ENCODE measurements at places on chromosomes 7 and 10.

DNA sequence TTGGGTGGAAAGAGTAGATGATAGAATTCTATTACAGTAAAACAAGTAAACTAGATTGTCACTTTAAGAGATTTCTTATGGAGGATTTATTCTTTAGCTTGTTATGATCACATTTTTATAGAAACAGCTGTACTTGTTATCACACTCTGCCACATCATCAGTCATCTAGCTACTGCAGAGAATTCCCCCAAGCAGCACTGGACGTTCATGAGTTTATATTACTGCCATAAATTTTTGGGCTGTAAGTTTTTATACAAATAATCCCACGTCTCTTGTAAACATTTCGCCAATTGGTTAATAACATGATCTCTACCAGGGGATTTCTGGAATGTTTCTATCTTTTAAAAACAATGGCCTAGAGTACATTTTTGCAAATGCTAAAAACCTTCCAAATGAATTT, 238.8 kb downstream of the POLR1F start:
- DNase-seq = no peak

DNA sequence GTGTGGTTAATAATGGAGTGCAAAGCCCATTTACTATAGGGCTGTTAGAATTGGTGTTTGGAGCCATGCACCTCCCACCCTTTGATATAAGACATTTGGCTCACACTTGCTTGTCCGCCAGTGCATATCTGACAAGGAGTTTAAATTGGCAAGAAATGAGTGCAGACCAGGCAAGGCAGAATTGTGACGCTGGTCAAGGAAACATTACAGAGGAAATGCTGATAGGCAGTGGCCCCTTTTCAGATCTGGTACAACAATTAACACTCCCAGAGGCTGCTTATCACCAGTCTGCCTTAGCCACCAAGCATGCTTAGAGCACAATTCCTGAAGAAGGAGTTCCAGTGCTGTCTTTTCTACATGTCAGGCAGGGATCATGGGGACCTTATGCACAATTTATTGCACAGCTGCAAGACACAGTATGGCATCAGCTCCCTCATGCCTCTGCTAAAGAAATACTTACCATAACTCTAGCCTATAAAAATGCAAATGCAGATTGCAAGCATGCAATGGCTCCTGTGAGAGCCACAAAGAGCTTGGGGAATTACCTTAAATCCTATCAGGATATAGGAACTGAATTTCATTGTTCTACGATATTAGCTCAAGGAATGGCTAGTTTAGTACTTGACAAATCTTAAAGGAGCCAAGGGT, 35.2 kb downstream of the OR13A1 start:
- DNase-seq = no peak

GRCh38 chr7:19519443-19520021, 189.3 kb downstream of the POLR1F start:
- no peak for DNase-seq

DNA sequence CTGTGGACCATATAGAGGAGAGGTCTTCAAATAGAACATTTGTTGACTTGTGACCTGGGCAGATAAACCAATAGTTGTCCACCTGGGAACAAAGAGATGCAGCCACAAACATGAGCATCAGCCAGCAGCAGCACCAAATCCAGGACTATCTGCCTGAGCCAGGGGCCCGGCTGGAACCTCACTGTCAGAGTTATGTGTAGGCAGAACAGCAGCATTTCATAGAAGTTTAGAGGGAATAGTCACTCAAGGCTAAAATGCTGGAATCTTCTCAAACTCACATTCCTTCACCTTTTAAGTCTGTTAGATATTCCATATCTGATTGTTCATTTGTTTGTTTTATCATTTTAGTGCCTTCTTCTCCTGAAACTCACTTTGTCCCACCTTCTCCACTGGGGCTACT, 72.2 kb upstream of the IL6 start:
- DNase-seq = no peak

GRCh38 chr7:90194911-90195809, 16.4 kb upstream of the STEAP2 start:
- DNase-seq = no peak

- DNase-seq = no peak
These were observed 219.8 kb upstream of the GLI3 start for GRCh38 chr7:42456756-42457276.

GRCh38 chr7:16647435-16647960, 1.5 kb downstream of the BZW2 start:
- no peak for DNase-seq

DNA sequence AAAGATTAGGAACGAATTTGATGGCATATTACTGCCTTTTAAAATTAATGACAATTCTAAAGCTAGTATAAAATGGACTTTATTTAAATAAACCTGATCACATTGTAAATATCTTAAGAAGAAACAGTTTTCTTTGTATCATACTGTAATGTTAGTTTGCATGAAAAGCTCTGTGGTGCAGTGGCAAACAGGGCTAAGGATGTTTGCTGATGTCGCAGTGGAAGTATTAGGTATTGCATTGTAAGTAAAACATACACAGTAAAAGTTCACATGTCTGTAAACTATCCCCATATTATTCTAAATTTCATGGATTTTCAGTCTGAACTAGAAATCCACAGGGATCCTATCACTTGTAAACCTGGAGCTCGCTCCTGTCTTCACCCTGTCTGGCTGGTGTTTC, 252.6 kb upstream of the ZNF32 start:
- no peak for DNase-seq

DNA sequence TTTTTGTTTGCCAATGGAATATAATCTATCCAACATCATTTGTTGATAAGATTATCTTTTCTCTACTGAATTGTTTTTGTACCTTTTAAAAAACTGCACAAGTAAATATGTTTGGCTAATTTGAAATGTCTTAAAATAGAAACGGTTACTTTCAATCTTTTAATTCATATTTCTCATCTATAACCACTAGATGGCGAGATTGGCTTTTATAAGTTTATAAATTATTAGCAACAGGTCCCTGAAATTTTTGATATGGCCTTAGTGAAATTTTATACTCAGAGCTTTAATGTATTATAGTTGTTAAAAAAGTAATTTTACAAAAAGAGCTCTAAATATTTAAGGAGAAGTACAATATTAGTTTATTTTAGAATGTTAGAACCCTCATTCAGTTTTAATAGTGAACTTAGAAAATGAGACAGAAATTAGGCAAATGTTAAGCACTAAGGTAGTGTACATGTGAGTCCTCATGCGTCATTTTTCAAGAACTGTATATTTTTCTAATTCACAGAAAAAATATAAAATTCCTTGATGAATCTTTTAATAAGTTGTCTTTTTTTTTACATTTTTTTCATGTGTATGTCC, 592.5 kb downstream of the ARL4A start:
- peak; percentile 70 for DNase-seq

- no peak for DNase-seq
These were observed 817.6 kb downstream of the CCSER2 start for GRCh38 chr10:85145966-85146365.

GRCh38 chr7:3063016-3063753, 19.5 kb upstream of the CARD11 start:
- no peak for DNase-seq

DNA sequence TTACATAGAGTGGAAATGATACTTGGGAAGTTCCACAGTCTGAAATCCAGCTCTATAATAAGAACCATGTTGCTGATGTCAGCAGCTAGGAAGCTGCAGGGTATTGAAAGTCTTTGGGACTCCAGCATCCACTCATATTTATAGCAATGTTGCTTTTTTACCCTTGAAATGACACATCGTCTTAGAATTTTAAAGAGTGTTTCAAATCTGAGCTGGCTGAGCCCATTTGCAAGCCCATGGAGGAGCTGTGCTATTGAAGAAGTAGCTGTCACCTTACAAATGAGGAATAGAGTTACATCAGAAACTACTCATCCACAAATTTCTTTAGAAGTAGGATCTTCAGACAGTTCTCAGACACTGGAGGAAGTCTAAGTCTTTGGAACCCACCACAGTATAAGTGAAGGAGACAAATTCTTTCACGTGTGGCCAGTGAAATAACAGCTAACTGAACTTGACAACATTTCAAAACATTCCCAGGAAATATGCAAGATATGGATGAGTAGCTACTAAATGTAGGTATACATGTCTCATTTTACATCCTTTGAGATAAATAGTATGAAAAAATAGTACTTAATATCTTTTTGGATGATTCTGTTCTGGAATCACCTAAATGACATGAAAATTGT, 203.6 kb downstream of the ZNF365 start:
- DNase-seq = peak; percentile 31

- no peak for DNase-seq
These were observed 2.4 kb downstream of the BNIP3 start for GRCh38 chr10:131979336-131979735.

GRCh38 chr7:76300166-76300731, 2.2 kb upstream of the HSPB1 start:
- DNase-seq = peak; percentile 85

GRCh38 chr7:90999989-91000979, 263.9 kb upstream of the FZD1 start:
- DNase-seq = no peak
